NCI-H2081 treated with DMSO at 0.1 percent for 48 hours (cell line): ENCODE measurements at places on chromosomes 6 and 20.

DNA sequence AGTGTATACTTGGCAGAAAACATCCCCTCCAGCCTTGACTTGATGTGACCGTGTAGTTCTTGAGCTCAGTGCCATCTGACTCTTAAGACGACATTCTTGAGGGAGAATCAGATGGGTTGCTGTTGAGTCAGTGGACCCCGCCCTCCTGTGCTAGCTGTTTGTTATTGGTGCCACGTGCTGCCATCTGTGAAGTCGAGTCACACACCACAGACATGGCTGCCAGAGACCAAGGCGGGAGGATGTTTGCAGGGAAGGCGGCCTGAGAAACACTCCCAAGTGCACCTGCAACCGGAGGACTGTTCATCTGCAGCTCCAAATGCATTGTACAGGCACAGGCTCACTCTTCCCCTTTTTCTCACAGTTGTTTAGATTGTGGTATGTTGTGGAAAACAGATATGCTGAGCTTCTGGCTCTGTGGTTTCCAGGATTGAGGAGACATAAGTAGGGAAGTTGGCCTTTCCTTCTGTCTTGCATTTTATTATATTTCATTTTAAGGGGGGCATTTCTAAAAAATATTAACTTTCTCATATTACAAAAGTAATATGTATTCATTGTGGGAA, 345.3 kb upstream of the ZFP64 start:
- no peak for DNase-seq

GRCh38 chr6:167748458-167749379, 78.0 kb upstream of the AFDN start:
- DNase-seq: no peak

- DNase-seq: no peak
Measured at GRCh38 chr6:122800906-122801305, 11.8 kb downstream of the SMPDL3A start.

GRCh38 chr6:3526962-3527650, 70.3 kb upstream of the SLC22A23 start:
- no peak for DNase-seq

DNA sequence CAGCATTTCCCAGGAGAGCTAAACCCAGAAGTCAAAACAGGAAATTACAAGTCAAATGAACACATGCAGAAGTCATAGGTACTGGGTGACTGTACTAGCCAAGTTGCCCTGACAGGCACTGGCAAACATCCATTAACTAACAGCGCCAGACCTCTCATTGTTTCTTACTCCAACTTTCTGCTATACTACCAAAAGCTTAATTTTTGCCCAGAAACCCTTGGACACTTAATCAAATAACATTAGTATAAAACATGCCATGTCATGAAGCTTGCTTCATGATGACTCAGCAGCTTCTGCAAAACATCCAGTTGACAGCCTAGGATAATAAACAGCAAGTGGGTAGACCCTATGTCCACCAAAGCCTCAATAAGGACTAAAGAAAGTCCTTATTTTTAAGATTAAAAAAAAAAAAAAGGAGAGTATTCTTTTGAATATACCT, 3.5 kb downstream of the NUP153 start:
- no peak for DNase-seq

DNA sequence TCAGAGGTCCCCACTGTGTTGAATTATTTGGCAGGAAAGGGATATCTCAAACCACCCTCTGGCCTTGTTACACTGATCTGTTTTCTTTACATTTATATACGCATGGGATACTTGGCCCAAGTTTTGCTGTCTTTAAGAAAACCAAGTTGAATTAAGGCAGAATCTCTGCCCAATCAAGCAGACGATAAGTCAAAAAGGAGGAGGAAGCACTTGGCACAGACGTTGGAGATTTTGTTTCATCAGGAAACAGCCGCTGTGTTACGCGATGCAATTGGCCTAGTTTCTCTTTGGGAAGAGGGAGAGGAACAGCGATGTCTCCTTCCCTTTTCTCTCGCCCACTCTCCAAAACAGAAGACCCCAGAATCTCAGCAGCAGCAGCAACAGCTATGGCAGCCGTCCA, 20.2 kb upstream of the NAA20 start:
- DNase-seq: no peak
